ENCODE measurements at places on chromosomes 2 and 18.

GRCh38 chr2:182240862-182241371, 185.9 kb downstream of the PDE1A start:
- DNase-seq = peak; percentile 2

GRCh38 chr2:222025881-222026271, 272.9 kb downstream of the PAX3 start:
- DNase-seq = no peak

- peak; percentile 42 for DNase-seq
Measured at GRCh38 chr18:76822506-76823160, at the start of gene ZNF236. Gene ZNF236 (plus strand): TSS chr18:76822557. CDS start chr18:76822608, 51 bp downstream.

- no peak for DNase-seq
Measured at GRCh38 chr2:221420245-221420644, 151.9 kb downstream of the EPHA4 start.

DNA sequence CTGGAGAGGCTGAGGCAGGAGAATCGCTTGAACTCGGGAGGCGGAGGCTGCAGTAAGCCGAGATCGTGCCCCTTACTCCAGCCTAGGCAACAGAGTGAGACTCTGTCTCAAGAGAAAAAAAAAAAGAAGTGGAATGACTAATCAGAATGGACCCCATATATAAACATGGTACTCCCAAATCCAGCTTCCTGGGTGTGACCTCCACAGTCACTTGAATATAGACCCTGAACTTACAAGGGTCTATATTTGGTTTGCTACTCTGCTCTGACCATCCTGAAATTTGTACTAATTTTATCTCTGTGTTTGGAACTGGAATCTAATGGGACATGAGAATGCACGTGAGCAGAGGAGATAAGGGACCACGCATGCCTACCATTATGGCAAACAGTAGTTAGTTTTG, 275.0 kb downstream of the TNS1 start:
- DNase-seq = no peak

GRCh38 chr2:218401890-218402289, 2.2 kb downstream of the CTDSP1 start:
- DNase-seq = no peak

DNA sequence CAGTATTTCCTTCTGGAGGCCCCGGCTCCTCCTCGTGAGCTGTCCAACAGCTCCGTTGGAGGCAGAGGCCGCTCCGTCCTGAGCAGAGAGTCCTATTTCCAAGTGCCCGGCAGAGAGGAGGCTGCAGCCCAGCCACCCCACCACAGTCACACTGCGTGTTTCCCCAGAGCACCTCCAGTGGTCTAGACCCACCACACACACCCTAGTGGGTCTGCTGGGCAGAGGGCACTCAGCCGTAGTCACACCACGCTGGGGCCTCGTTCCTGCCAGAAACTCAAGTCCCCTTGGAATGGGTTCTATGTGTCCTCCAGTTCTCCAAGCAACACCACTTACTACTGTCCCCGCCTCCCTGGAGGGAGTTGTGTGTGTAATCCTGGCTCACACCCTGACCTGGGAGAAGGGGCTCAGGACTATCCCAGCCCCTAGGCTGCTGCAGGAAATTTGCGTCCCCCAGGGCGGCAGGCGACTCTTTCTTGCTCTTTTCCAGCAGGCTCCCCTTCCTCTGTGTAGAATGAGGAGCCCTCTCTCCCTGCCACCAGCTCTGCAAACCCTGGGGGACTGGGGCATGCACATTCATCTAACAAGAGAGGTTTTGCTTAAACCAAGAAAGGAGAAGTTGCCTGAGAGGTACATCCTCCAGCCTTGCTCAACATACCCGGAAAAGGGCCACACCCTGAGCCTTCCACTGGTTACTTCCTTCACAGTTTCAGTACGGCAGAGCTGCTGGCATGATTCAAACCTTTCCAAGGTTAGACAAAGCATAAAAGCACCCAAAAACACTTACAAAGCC, 114.1 kb downstream of the NDUFA10 start:
- no peak for DNase-seq

DNA sequence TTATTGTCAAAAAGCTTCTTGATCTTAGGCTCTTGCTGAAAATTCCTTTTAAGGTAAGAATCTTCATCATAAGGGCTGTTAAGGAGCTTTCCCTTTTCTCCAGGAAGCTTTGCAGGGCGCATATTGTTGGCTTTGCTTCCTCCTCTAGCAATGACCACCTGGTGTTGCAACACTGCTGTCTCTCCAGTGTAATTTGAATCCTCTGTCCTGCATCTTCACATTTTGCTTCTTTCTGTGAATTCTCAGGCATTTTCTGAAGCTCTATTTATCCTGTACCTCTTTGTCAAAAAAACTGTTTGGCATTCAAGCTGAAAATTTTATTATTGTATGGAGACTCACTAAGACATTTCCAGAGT, 533.1 kb upstream of the CHAC2 start:
- DNase-seq = no peak

GRCh38 chr2:86445436-86445835, 4.3 kb downstream of the KDM3A start:
- no peak for DNase-seq

DNA sequence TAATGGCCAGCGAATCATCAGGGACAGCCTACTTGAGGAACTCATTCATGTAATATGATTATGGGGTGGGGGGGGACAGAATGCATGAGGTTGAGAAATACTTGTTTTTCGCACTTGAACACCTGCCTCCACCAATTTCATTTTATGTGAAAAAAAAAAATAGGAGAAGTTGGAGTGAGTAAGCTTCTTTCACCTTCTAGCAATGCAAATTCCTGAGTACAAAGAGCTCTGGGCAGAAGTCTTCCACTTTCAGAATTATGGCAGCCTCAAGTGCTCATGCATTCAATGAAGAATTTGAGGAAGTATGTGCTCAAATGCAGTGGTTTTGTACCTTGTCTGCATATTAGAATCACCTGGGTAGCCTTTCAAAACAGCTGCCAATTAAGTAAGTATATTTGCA, 40.1 kb upstream of the GPD2 start:
- DNase-seq = no peak

DNA sequence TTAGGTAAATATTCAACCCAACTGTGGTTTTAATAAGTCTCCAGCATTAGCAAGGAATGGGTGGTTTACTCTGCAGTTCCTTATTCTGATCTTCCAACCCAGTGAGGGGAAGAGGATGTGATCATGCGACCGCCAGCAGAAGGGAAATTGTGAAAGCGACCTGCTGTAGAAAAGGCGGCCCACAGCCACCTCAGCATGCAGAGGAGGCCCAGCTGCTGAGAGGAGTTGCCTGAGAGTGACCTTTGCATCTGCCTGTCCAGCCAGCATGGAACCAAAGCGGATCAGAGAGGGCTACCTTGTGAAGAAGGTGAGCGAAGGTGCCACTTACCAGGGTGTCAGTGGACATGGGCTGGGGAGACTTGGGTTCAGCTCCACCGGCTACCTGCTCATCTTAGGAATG, at the start of gene PLEK:
Gene PLEK (plus strand): TSS at position 196 of the 400 bp plus-strand sequence. CDS start 70 bp downstream, at position 266.
- DNase-seq = no peak

DNA sequence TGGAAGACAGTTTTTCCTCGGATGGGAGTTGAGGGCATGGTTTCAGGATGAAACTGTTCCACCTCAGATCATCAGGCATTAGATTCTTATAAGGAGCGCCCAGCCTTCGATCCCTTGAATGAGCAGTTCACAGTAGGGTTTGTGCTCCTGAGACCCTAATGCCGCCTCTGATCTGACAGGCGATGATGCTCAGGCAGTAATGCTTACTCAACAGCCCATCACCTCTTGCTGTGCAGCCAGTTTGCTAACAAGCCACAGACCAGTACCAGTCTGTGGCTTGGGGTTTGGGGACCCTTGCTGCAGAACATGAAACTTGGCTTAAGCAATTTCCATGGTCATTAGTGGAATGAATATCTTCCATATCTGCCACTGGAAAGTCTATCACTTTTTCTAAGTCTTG, 56.4 kb downstream of the GORASP2 start:
- no peak for DNase-seq

- DNase-seq = no peak
Measured at GRCh38 chr2:218230882-218231281, 13.9 kb downstream of the ARPC2 start.

GRCh38 chr2:223536546-223536945, 65.6 kb downstream of the SCG2 start:
- DNase-seq = no peak

GRCh38 chr18:3579701-3580100, 129.7 kb downstream of the TGIF1 start:
- no peak for DNase-seq

GRCh38 chr2:109201465-109202327, 72.7 kb downstream of the SH3RF3 start:
- DNase-seq = no peak

GRCh38 chr18:48736321-48737260, 197.8 kb downstream of the CTIF start:
- DNase-seq = no peak

GRCh38 chr2:16442971-16443370, 222.7 kb downstream of the CYRIA start:
- no peak for DNase-seq

GRCh38 chr18:32877371-32877770, 104.5 kb upstream of the KLHL14 start:
- DNase-seq = no peak

DNA sequence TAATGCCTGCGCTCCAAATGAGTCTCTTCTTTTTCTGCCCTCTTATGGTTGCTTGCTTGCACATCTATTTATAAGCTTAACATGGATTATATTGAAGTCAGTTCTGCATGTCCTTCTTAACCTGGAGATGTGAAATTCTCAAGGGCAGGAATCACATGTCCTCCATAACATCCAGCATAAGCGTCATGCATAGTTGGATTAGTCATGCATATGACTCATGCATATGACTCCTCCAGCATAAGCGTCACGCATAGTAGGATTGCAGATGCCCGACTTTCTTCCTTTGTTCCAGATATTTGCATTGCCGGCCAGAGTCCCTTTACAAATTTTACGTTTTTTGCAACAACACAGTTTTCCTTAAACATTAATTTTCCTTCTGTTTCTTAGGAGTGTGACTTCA, 308.6 kb downstream of the TGIF1 start:
- no peak for DNase-seq

DNA sequence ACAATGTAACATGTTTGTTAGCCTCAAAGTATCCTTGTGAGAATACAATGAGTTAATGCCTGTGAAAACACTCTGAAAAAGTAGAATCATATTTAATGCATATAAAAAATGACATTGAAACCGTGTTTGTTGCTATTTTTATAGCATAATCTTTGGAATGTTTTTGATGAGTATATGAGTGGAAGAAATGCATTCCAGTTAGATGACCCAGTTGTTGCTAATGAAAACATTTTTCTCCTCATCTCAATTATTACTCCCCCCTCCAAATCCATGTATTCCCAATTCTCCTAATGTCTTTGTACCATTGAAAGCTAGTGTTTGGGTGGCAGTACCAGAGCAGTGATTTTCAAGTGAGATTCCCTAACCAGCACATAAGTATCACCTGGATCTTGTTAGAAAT, 67.1 kb upstream of the DSEL start:
- no peak for DNase-seq

GRCh38 chr2:181483211-181483610, 26.0 kb downstream of the ITGA4 start:
- no peak for DNase-seq

DNA sequence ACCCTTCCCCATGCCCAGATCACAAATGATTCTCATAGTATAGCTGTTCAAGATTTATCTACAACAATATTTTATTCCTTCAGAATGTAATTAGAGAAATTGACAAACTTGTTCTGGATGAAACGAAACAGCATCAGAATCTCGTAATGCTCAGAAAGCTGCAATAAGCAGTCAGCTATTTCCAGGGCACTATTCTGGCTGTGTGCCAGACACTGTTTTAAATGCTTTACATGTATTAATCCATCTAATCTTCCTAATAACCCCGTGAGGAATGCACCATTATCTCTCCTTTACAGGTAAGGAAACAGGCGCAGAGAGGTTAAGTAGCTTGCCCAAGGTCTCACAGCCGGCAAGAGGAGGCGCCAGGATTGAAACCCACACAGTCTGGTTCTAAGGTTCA, 10.1 kb upstream of the LYPD6B start:
- DNase-seq = no peak

DNA sequence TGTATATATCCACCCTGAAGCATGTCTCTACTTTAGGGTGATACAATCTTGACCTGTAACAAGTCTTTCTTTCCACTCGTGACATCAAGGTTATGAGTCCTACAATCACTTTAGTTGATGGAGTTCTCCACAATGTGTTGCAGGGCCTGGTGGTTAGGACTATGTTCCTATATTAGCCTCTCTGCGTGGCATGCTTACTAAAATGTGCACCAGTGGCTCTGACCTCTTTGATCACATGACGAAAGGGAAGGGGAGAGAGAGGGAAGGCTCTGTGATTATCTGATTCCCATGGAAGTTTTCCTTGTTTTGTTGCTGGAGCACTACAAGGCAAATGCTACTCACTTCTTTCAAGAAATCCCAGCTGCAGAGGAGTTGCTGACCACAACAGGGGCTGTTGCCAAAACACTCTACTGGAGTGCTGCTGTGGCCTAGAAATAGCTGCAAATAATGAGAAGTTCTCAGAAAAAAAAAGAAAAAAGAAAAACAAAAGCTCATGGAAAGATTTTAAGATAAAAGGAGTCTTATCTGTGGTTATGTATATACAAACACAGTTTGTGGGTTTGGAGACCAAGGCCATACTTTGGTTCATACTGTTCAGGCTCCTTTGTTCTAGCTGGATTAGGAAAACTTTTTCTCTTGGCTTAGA, 272.8 kb upstream of the MMADHC start:
- DNase-seq = no peak

DNA sequence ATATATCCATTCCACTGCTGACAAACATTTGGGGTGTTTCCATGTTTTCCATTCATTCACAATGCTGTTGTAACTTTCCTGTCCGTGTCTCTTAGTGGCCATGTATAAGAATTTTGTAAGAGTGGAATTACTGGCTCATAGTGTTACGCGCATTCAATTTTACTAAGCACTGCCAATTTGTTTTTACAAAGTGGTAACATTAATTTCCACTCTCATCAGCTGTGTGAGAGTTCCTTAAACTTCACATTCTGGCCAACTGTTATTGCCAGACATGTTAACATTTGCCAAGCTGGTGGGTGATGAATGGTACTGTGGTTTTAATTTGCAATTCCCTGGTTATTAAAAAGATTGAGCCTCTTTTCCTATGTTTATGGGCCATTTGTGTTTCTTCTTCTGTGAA, 134.2 kb downstream of the DTNB start:
- no peak for DNase-seq

DNA sequence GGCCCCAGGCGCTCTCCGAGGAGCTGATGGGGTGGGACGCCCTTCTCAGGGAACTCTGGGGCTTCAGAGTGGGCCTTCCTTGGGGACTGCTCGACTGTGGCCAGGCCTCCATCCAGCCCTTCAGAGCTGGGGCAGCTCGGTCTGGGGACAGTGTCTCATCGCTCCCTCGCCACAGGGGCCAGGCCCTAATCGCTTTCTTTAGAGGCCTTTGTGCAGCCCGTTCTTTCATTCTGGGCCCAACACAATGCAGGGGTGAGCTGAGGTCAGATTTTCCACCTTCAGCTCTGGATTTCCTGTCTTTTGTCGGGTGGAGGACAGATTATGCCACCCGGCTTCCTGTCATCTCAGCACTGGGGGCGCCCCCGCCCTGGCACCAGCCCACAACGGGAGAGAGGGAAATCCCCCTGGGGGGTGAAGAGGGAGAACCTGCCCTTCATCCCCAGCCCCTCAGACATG, 25.2 kb downstream of the MYCN start:
- DNase-seq = peak; percentile 39

All from stimulated activated CD4-positive, alpha-beta T cell treated with anti-CD3 and anti-CD28 coated beads, TNF-alpha, amount 100 ng/mL, for 24 hours (primary cell).